EL (cell line): ENCODE measurements at places on chromosomes 5 and 9.

- no peak for DNase-seq
Measured at GRCh38 chr5:10981932-10982331, 220.9 kb upstream of the DAP start.

DNA sequence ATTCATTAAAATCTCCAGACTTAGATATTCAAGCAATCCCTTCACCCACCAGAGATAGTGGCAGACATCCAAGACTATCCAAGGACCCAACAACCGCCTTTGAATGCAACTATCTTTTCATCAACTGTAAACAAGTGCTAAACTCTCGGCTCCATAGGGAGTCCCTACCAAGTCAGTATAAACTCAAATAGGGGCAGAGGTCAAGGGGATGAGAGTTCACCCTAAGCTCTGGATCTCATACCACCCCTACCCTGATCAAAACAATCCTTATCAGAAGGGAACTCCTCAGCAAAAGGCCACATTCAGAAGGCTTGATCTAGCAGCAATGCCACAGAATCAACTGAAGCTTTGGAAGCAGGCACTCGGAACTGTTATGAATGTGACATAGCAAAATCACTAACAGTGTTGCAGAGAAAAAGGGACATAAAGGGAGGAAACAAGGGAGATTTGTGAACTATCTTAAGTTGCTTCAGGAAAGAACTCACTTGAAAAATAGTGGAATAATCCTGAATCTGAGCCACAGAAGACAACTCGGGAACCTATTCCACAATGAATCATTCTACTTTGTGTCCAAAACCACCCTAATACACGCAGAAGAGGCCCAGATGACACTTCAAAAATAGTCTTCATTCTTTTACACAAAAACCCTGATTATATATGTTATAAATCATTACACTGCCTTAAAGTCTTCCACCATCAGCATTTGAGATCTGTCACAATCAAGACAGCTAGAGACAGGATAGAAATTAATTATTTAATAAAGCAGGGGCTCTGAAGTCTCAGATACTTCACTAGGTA is 49.8 kb downstream of the NR6A1 start:
- peak; percentile 84 for DNase-seq

DNA sequence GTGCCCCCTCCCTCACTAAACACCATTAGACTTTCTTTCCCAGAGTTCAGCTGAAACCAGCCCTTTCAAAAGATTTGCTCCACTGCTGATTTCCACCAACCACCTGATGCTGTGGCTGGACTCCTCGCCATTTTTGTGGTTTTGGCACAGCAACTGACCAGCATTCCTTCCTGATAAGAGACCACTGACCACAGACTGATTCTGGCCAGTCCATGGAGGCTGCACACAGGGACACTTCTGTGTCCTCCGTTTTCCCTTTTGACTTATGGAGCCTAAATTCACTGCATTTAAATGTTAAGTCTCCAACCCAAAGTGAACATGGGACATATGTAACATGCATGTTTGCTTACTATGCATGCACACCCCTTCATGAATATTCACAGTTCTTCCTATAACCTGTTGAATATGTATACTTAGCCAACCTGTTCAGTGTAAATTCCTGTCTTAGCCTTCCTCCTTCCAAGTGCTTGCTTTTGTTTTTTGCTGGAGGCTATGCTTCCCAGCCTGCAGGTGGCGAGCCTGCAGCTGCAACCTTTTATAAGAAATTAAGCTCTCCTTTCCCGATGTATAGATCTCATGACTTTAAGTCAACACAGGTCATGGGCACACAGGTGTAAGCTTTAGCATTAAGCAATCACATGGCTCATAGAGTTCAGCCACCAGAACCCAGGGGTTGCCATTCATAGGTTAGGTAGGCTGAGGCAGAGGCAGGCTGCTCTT is 78.7 kb downstream of the ACTL7B start:
- DNase-seq = peak; percentile 63

DNA sequence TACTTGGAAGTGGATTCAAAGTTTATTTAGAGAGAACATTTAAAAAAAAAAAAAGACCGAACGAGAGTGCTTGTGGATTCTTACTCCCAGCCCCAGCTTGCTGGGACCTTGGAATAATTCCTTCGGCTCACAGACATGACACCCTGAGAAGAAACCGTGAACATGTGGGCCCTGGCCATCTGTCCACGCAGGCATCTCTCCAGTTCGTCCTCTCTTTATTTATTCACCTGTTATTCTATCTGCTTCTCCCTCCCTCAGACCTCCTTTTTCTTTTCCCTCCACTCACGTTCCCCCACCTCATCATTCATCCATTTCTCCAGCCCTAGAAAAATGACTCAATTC is 93.7 kb upstream of the PHYKPL start:
- no peak for DNase-seq

DNA sequence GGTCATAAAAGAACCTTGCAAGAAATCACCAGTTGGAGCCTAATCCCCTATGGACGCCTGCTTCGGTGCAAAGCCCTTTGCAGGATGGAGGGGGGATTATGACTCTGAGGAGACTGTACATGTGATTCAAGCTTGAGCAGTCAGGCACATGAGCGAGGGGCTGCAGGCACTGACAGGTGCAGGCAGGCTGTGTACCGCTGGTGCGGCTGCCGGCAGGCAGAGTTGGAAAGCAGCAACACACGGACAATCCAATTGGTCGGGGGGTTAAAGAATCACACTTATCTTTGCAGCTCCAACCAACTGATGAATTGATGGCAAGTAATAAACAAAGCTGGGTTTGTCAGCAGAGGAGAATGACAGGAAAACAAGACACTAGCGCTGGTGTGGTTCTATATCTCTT is 5.7 kb downstream of the WHRN start:
- DNase-seq = no peak

GRCh38 chr5:142491270-142491669 is 166.4 kb upstream of the SPRY4 start:
- no peak for DNase-seq

GRCh38 chr5:1423901-1424603 is 21.2 kb downstream of the SLC6A3 start:
- no peak for DNase-seq

DNA sequence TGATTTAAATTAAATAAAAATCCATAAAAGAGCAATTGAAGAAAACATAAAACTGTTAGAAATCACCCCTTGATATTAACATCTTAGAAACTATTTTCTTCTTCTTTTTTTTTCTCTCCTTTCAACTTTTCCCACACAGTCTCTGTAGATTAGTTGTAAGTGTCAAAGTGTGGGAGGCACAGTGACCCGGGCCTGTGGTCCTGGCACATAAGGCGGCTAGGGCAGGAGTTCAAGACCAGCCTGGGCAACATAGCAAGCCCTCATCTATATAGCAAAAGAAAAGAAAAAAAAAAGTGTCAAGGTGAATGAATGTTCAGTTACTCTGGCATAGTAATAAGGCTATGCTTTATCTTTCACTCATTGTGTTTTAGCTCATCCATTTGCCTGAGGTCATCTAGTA is 14.2 kb downstream of the RORB start:
- DNase-seq = no peak

GRCh38 chr5:147455822-147456450 is 53.9 kb downstream of the DPYSL3 start:
- DNase-seq = no peak

GRCh38 chr5:179485845-179486575 is 64.3 kb upstream of the RUFY1 start:
- DNase-seq = no peak

GRCh38 chr5:55621229-55621628 is 86.5 kb upstream of the PLPP1 start:
- no peak for DNase-seq

GRCh38 chr9:111154081-111154562 is 115.9 kb upstream of the LPAR1 start:
- no peak for DNase-seq

GRCh38 chr5:122836947-122837346 is 8.5 kb upstream of the SNX24 start:
- DNase-seq = no peak

- peak; percentile 79 for DNase-seq
Measured at GRCh38 chr9:27572918-27573633, at the start of gene C9orf72. C9orf72 (minus strand) TSS chr9:27573481; CDS start chr9:27567120, 6,361 bp downstream.

DNA sequence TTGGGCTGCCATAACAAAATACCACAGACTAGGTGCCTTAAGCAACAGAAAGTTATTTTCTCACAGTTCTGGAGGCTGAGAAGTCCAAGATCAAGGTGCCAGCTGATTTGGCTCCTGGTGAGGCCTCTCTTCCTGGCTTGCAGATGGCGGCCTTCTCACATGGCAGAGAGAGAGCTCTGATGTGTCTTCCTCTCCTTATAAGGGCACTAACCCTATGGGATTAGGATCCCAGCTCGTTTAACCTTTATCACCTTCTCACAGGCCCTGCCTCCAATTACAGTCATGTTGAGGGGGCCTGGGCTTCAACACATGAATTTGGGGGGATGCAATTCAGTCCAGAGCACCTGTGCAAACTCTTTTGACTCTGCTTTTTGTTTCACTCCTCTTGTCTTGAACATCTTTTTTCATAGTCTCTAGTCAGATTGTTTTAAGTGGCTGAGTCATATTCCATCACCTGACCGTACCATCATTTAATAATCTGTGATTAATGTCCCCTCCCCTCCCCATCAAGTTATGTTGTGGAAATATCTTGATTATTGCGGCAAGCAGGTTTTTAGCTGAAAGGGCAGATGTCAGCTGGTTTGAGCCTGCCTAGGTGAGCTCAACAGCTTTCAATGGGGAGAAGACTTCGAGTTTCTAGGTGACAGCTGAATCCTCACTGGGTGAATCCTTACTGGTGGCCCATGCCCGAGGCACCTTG is 61.8 kb downstream of the NDFIP1 start:
- DNase-seq = no peak

DNA sequence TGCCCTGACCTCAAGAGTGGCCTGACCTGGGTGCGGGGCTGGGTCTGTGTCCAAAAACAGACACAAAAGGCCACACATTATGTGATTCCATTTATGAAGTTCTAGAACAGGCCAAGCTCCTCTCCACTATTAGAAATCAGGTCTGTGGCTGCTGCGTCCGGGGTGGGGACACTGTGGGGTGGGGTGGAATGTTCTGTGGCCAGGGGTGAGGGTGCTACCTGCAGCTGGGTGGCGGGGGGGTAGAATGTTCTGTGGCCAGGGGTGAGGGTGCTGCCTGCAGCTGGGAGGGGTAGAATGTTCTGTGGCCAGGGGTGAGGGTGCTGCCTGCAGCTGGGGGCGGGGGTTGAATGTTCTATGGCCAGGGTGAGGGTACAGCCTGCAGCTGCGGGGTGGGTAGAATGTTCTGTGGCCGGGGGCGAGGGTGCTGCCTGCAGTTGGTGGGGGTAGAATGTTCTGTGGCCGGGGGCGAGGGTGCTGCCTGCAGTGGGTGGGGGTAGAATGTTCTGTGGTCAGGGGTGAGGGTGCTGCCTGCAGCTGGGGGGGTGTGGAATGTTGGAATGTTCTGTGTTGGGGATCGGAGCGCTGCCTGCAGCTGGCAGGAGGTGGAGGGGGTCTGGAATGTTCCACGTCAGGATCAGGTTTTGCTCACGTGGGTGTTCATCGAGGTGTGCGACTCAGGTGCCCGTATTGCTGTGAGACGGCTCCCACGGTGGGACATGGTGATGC is 8.3 kb downstream of the LCN12 start:
- DNase-seq = no peak

GRCh38 chr5:166340039-166340438 is 1951.4 kb upstream of the WWC1 start:
- peak; percentile 0 for DNase-seq

GRCh38 chr5:127814588-127814973 is 111.4 kb downstream of the CCDC192 start:
- no peak for DNase-seq

- no peak for DNase-seq
Measured at GRCh38 chr9:133158695-133159094, 5.0 kb downstream of the GBGT1 start.
